ENCODE measurements at places on chromosomes 7 and 10. TPM values are rescaled to one million over a fixed set of nuclear protein-coding genes. Genes with fewer than 3 reads are reported as not detected.

The TRIP6 gene
- 81.3 TPM for total RNA-seq

The DTX2 gene
- 6.6 TPM for total RNA-seq

The TMEM184A gene
- total RNA-seq, result not detected

The SSC4D gene
- total RNA-seq, result 0.36 TPM

The HYAL4 gene
- total RNA-seq, result not detected

The SLIT1 gene
- total RNA-seq, result 0.09 TPM

The STYXL1 gene
- 22.2 TPM for total RNA-seq

The GATA3 gene
- total RNA-seq, result not detected

The AKR1C8 gene
- not detected for total RNA-seq

The ZNF212 gene
- total RNA-seq, result 14.3 TPM

The TRPV5 gene
- not detected for total RNA-seq

The PNLIPRP1 gene
- not detected for total RNA-seq

Data from fibroblast of the aortic adventitia (primary cell).